GM23248 (cell line): ENCODE measurements at places on chromosomes 2 and 18. TPM values are rescaled to one million over a fixed set of nuclear protein-coding genes. Genes with fewer than 3 reads are reported as not detected.

Gene RIT2
- total RNA-seq, result not detected in 2 replicates

DNA sequence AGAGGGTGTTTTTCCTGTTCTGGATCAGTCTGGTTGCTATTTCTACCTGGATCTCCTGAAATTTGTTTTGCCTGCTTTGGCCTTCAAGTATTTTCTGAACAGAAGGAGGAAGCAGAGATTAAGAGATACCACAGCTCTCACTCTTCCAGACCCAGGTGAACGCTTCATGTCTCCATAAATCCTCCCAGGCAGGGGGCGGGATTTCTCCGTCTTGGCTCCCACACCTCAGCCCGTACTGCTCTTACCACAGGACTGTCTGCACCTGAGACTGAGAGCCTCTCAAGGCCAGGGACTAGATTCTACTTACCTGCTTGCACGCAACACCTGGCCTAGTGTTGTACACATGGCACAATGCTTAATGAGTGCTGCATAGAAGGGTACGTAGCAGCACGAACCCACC, 59.9 kb upstream of the LRPPRC start:
- no peak overlapping the region for H3K4me3 ChIP-seq
- H3K36me3 ChIP-seq, result no peaks in the 10 kb centered on the region
- peaks cover 2% of the 10 kb centered on the region; the same call in 1 of the 2 replicates for H3K27me3 ChIP-seq
- no peaks in the 10 kb centered on the region for H3K4me1 ChIP-seq

Gene KCNG2
- not detected in 2 replicates for total RNA-seq

- H3K4me3 ChIP-seq, result no peak overlapping the region
- H3K4me1 ChIP-seq, result no peaks in the 10 kb centered on the region
- H3K27me3 ChIP-seq, result no peaks in the 10 kb centered on the region
- no peaks in the 10 kb centered on the region for H3K36me3 ChIP-seq
- no peak for DNase-seq
- no peak overlapping the region for H3K27ac ChIP-seq
These were observed 90.3 kb downstream of the DHRS9 start for GRCh38 chr2:169159686-169160085.

- H3K4me3 ChIP-seq, result no peak overlapping the region
- peaks cover 11% of the 10 kb centered on the region for H3K36me3 ChIP-seq
- no peak for DNase-seq
- no peaks in the 10 kb centered on the region for H3K27me3 ChIP-seq
- no peak overlapping the region for H3K27ac ChIP-seq
These were observed 50.9 kb downstream of the ACTR2 start for GRCh38 chr2:65278531-65278981.

DNA sequence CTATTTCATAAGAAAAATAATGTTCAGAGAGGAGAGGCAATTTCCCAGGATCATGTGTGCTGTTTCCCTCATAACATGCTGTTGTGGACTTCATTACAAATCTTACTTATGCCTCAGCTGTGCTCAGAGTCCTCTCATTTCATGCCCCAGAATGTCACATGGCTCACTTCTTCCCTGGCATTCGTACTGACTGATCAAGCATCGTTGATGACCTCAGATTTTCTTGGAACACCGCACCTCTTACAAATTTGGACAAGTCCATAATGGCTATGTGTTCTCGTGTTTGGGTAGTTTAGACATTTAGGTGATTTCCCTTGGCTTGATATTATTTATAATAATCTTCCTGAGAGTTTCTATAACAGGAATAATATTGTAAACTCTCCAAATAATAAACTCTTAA, 32.9 kb downstream of the SERPINB7 start:
- H3K27me3 ChIP-seq, result no peaks in the 10 kb centered on the region
- no peak overlapping the region for H3K27ac ChIP-seq
- no peaks in the 10 kb centered on the region for H3K4me1 ChIP-seq
- H3K4me3 ChIP-seq, result no peak overlapping the region

Gene NDUFS1
- total RNA-seq, result 77.0 and 87.5 TPM in 2 replicates

GRCh38 chr2:224893848-224894247, 148.4 kb downstream of the DOCK10 start:
- 0 out of 2 replicates have a peak, but pooled peaks cover 5% of the 10 kb centered on the region for H3K36me3 ChIP-seq
- H3K27me3 ChIP-seq, result no peaks in the 10 kb centered on the region
- no peak overlapping the region for H3K4me3 ChIP-seq
- no peak for DNase-seq

- H3K4me1 ChIP-seq, result peaks cover 53% of the 10 kb centered on the region
- no peaks in the 10 kb centered on the region for H3K27me3 ChIP-seq
- peak; percentile 57 for DNase-seq
- no peak overlapping the region for H3K4me3 ChIP-seq
These were observed 198.0 kb downstream of the NBAS start for GRCh38 chr2:15363142-15363541.

GRCh38 chr2:238487652-238488346, 61.1 kb downstream of the ASB1 start:
- H3K27ac ChIP-seq, result no peak overlapping the region
- no peaks in the 10 kb centered on the region for H3K27me3 ChIP-seq
- 0 out of 2 replicates have a peak, but pooled peaks cover 7% of the 10 kb centered on the region for H3K4me1 ChIP-seq
- no peak overlapping the region for H3K4me3 ChIP-seq
- DNase-seq, result no peak
- H3K36me3 ChIP-seq, result no peaks in the 10 kb centered on the region

- no peaks in the 10 kb centered on the region for H3K27me3 ChIP-seq
- no peaks in the 10 kb centered on the region for H3K36me3 ChIP-seq
- peaks cover 13% of the 10 kb centered on the region for H3K4me1 ChIP-seq
- H3K4me3 ChIP-seq, result no peak overlapping the region
- no peak for DNase-seq
These were observed 209.0 kb upstream of the PARD3B start for GRCh38 chr2:204336153-204336744.

DNA sequence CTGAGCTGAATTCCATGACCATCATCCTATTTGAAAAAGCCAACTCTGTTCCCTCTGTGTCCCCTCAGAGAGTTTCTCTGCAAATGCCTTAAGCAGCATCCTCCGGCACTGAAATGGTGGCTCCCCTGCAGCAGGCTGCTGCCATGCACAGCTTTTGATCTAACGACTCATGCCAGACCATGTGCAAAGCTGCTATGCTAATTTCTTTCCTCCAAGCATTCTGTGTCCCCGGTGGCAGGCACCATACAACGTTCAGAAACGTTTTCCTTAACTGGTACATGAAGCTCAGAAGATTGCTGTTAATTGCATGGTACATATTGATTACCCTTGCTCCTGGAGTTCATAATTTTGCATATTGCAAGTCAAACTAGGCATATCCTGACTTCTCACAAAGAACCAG, 336.8 kb downstream of the RBM43 start:
- no peaks in the 10 kb centered on the region for H3K36me3 ChIP-seq
- H3K4me3 ChIP-seq, result no peak overlapping the region
- H3K27me3 ChIP-seq, result no peaks in the 10 kb centered on the region
- no peaks in the 10 kb centered on the region for H3K4me1 ChIP-seq
- DNase-seq, result peak; percentile 7

Gene TSPYL6
- not detected in 2 replicates for total RNA-seq

- H3K4me1 ChIP-seq, result no peaks in the 10 kb centered on the region
- no peak overlapping the region for H3K27ac ChIP-seq
- H3K27me3 ChIP-seq, result no peaks in the 10 kb centered on the region
- DNase-seq, result no peak
These were observed 734.4 kb downstream of the CBLN2 start for GRCh38 chr18:71809711-71810110.

GRCh38 chr2:237996021-237996593, 29.3 kb downstream of the UBE2F start:
- H3K36me3 ChIP-seq, result peaks cover 10% of the 10 kb centered on the region; the same call in 1 of the 2 replicates
- no peaks in the 10 kb centered on the region for H3K27me3 ChIP-seq
- H3K27ac ChIP-seq, result peak overlapping the region; percentile 19; the same call in 1 of the 2 replicates
- peak; percentile 75 for DNase-seq

Gene RRM2
- 17.6 and 23.5 TPM in 2 replicates for total RNA-seq

Gene IL1RN
- 2.4 TPM in 1 of 2 replicates, not detected in the other for total RNA-seq

DNA sequence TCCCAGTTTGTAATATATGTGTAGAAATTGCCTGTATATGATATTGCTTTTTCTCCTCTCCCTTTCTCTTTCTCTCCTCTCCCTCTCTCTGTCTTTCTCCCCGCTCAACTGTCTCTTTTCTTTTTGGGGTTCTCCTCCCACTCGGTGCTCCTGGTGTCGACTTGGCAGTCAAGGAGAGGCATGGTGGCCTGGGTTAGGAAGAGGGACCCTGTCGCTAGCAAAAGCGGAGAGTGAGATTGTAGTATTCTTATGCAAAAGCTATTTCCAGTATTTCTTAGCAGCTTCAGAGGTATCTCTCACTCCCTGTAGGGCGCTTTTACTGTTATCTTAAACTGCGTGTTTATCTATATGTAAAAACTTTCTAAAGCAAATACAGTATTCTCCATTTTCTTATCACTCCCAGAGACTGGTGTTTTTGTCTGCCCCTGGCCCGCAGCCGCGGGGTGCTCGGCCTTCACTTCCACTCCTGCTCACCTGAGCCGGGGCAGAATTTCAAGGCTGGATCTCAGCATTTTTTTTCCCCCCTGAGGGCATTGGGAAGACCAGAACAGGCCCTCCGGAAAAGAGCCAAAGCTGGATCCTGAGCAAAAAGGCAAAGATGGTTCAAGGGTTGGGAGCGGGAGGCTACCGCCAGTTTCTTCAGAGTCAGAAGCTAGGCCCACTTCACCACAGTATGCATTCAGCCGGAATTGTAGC, 4.3 kb downstream of the SIX3 start:
- peaks cover 4% of the 10 kb centered on the region; the same call in 1 of the 2 replicates for H3K4me1 ChIP-seq
- H3K27ac ChIP-seq, result no peak overlapping the region
- no peak for DNase-seq
- peaks cover 63% of the 10 kb centered on the region for H3K27me3 ChIP-seq

Gene FOXI3
- not detected in 2 replicates for total RNA-seq

Gene CMPK2
- 0.13 TPM in 1 of 2 replicates, not detected in the other for total RNA-seq

Gene IL1F10
- total RNA-seq, result not detected in 2 replicates

Gene KCNE4
- 3.8 and 5.9 TPM in 2 replicates for total RNA-seq

DNA sequence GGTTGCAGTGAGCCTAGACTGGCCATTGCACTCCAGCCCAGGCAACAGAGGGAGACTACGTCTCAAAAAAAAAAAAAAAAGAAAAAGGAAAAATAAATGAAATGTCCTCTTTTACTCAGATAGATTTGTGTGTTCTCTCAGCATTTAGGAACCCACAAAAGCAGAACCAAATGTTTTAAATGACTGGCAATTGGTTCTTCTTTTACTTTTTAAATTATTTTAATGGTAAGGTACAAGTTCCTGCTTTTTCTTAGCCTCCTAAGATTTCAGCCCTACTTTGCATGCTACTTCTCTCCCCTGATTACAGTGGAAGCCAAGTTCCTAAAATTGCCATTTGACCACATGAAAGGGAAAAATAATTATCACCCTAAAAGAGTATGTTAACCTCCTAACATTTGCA, 23.5 kb downstream of the SRSF7 start:
- H3K4me3 ChIP-seq, result no peak overlapping the region
- no peaks in the 10 kb centered on the region for H3K36me3 ChIP-seq
- H3K27me3 ChIP-seq, result no peaks in the 10 kb centered on the region
- no peak for DNase-seq
- no peak overlapping the region for H3K27ac ChIP-seq

- H3K36me3 ChIP-seq, result no peaks in the 10 kb centered on the region
- no peak overlapping the region for H3K4me3 ChIP-seq
- no peak for DNase-seq
- H3K4me1 ChIP-seq, result no peaks in the 10 kb centered on the region
- no peaks in the 10 kb centered on the region for H3K27me3 ChIP-seq
These were observed 27.7 kb downstream of the TMEM182 start for GRCh38 chr2:102789349-102790090.

- no peaks in the 10 kb centered on the region for H3K36me3 ChIP-seq
- H3K27ac ChIP-seq, result no peak overlapping the region
- H3K27me3 ChIP-seq, result no peaks in the 10 kb centered on the region
- no peak overlapping the region for H3K4me3 ChIP-seq
- DNase-seq, result no peak
- no peaks in the 10 kb centered on the region for H3K4me1 ChIP-seq
These were observed 28.5 kb downstream of the SEMA4F start for GRCh38 chr2:74682501-74682900.

Gene TMEM37
- total RNA-seq, result 1.8 TPM in 1 of 2 replicates, not detected in the other

- H3K27me3 ChIP-seq, result peaks cover 27% of the 10 kb centered on the region
- H3K36me3 ChIP-seq, result no peaks in the 10 kb centered on the region
- H3K4me3 ChIP-seq, result no peak overlapping the region
- H3K4me1 ChIP-seq, result no peaks in the 10 kb centered on the region
- no peak overlapping the region for H3K27ac ChIP-seq
- DNase-seq, result no peak
These were observed 160.4 kb upstream of the BCL2L11 start for GRCh38 chr2:110960281-110960680.

Gene RNPEPL1
- 20.2 and 23.0 TPM in 2 replicates for total RNA-seq

Gene CYP26B1
- 0.25 and 0.32 TPM in 2 replicates for total RNA-seq

GRCh38 chr2:43149482-43150107, 76.8 kb downstream of the ZFP36L2 start:
- H3K4me1 ChIP-seq, result no peaks in the 10 kb centered on the region
- no peak for DNase-seq
- H3K36me3 ChIP-seq, result no peaks in the 10 kb centered on the region
- no peak overlapping the region for H3K4me3 ChIP-seq
- no peaks in the 10 kb centered on the region for H3K27me3 ChIP-seq

DNA sequence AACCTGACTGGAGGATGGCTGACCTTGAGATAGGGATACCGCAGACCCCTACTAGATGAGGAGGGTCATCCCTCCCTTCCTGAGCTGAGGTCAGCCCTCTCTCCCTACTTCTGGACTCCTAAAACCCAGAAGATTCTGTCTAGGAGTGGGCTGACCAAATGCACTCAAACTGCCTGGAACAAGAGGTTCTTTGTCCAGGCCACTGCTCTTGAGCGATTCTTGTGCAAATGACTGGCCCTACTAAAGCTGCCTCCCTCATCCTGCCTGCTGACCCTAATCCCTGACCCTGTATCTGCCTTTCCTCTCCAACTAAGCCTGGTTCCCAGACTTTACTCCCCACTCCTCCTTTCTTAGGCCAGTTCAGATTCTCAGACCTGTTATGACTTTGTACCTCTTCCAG, 56.2 kb downstream of the EFR3B start:
- no peaks in the 10 kb centered on the region for H3K27me3 ChIP-seq
- no peak overlapping the region for H3K4me3 ChIP-seq
- peaks cover 6% of the 10 kb centered on the region for H3K4me1 ChIP-seq
- H3K27ac ChIP-seq, result no peak overlapping the region

DNA sequence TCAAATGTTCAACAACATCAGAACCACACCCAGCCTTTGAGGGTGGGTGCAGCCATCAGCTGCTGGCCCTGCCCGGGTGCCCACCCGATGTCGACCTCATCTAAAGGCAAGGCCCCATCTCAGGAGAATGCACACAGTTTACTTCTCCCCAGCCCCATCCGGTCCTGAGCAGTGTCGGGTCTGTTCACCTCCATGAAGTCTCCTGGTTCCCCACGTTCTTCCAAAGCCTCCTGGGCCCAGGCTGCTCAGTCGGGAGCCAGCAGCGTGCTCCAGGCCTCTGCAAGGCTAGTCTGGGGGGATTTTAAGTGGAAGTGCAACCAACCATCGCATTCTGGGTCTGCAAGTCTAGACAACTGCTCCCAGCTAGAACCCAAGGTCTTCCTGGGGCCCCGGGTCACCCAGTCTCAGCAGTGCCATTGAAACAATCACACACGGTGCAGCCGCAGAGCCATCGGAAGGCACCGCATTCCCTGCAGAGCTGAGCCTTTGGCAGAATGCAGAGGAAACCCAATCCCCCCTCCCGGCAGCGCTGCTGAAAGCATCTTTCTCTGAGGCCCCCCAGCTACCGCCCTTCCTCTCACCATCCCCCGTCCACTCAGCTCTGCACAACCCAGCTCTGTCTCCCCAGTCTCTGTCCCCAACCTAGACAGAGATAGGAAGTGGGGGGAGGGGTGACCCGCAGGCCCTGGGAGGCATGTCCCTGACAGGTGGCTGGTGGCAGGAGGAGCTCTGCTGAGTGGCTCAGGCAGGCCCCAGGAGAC, 8.5 kb downstream of the ESPNL start:
- no peaks in the 10 kb centered on the region for H3K27me3 ChIP-seq
- H3K36me3 ChIP-seq, result no peaks in the 10 kb centered on the region
- no peak overlapping the region for H3K4me3 ChIP-seq
- DNase-seq, result no peak
- no peak overlapping the region for H3K27ac ChIP-seq
- no peaks in the 10 kb centered on the region for H3K4me1 ChIP-seq
